ENCODE measurements at places on chromosomes 1 and 21.

DNA sequence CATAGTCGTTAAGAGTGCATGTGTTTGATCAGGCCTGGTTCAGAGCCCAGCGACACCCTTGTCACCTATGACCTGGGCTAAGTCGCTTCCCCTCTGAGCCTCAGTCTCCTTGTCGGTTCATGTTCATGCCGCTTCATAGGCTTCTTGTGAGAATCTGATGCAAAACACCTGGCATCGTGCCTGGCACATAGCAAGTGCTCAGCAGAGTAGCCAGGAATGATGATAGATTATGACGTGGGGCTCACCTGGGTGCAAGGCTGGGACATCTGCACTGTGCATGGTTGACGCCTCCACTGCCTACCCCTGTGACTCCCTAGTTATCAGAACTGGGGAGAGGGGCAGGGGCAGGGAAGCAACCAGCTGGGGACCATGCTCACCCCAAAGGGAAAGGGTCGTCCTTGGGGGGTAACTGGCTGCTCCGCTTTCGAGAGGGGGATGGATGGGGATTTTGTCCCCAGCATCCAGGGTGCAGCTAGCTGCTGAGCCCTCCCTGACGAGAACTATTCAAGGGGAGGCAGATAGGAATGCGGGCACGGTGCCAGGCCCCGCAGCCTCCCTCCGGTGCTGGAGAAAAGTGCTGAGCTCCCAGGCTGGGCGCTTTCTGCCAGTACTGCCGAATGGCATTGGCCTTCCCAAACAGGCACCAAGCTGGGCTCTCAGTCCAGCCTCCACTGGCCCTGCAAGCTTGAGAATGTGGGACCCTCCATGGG, 9.3 kb downstream of the EFHD2 start:
- no peak for DNase-seq
- H3K27me3 ChIP-seq: no peaks in the 10 kb centered on the region
- peaks cover 62% of the 10 kb centered on the region for H3K4me1 ChIP-seq
- peak overlapping the region; percentile 47 for H3K27ac ChIP-seq
- H3K4me3 ChIP-seq: no peak overlapping the region

GRCh38 chr1:181647314-181648035, 164.2 kb downstream of the CACNA1E start:
- H3K4me3 ChIP-seq: no peak overlapping the region
- H3K27ac ChIP-seq: no peak overlapping the region
- H3K36me3 ChIP-seq: no peaks in the 10 kb centered on the region

DNA sequence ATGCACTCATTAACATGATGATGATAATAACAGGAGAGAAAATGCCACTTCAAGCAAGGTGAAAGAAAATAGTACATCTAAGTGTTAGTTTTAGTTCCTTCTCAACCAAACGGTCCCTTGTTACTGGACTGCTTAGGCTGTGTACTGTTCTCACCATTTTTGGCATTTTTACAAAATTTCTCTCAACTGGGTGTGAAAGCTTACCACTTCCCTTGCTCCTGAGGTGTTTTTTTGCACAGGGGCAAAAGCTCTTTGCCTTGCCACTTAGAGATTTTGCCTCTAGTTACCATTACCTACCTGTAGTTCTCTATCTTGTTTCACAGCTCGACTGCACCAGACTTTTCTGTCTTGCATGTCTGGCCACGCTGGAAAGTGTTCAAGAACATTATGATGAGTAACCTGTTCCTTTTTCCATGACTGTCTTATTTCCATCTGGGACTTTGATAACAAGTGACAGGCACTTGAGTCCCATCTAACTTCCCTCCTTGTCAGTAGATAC, 10.7 kb downstream of the NEK7 start:
- H3K27ac ChIP-seq: peak overlapping the region; percentile 79
- H3K36me3 ChIP-seq: peaks cover 12% of the 10 kb centered on the region
- peak overlapping the region; percentile 50 for H3K4me3 ChIP-seq
- peaks cover 78% of the 10 kb centered on the region for H3K4me1 ChIP-seq
- peak; percentile 32 for DNase-seq

GRCh38 chr1:230702934-230703678, 10.8 kb downstream of the AGT start:
- no peaks in the 10 kb centered on the region for H3K36me3 ChIP-seq
- no peak overlapping the region for H3K4me3 ChIP-seq
- no peak overlapping the region for H3K27ac ChIP-seq
- no peak for DNase-seq
- peaks cover 11% of the 10 kb centered on the region for H3K27me3 ChIP-seq
- no peaks in the 10 kb centered on the region for H3K4me1 ChIP-seq

- H3K36me3 ChIP-seq: no peaks in the 10 kb centered on the region
- peaks cover 8% of the 10 kb centered on the region for H3K27me3 ChIP-seq
- H3K4me3 ChIP-seq: no peak overlapping the region
- H3K27ac ChIP-seq: no peak overlapping the region
These were observed 15.8 kb upstream of the ETV3L start for GRCh38 chr1:157115429-157115838.

DNA sequence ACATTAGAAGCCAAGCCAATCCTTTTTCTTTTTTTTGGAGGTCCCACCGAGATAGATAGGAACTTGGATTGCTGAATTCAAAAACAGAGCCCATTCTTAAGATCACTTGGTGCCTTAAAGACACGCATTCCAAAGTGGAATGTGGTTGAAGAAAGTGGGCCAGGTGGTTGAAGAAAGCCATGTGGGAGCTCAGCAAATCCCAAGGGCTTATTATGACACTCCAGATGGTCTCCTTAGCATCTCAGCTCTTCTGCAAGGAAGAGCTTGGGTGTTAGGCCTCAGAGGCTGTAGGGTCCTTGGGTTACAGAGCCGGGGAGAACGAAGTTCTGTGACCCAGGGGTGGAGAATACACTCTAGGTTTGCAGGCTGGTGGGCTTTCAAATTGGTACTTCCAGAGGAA, 13.5 kb downstream of the TOR3A start:
- H3K27me3 ChIP-seq: no peaks in the 10 kb centered on the region
- DNase-seq: no peak
- H3K4me1 ChIP-seq: peaks cover 2% of the 10 kb centered on the region
- H3K36me3 ChIP-seq: peaks cover 52% of the 10 kb centered on the region
- no peak overlapping the region for H3K4me3 ChIP-seq
- peak overlapping the region; percentile 17 for H3K27ac ChIP-seq
